Left renal pelvis (tissue), 4 donors: ENCODE measurements at places on chromosomes 7 and 10. TPM values are rescaled to one million over a fixed set of nuclear protein-coding genes. Genes with fewer than 3 reads are reported as not detected.

- no peak for DNase-seq
These were observed 20.3 kb upstream of the HGF start for GRCh38 chr7:81790120-81790500.

Gene TCF7L2
- 52.3 TPM for polyA plus RNA-seq

DNA sequence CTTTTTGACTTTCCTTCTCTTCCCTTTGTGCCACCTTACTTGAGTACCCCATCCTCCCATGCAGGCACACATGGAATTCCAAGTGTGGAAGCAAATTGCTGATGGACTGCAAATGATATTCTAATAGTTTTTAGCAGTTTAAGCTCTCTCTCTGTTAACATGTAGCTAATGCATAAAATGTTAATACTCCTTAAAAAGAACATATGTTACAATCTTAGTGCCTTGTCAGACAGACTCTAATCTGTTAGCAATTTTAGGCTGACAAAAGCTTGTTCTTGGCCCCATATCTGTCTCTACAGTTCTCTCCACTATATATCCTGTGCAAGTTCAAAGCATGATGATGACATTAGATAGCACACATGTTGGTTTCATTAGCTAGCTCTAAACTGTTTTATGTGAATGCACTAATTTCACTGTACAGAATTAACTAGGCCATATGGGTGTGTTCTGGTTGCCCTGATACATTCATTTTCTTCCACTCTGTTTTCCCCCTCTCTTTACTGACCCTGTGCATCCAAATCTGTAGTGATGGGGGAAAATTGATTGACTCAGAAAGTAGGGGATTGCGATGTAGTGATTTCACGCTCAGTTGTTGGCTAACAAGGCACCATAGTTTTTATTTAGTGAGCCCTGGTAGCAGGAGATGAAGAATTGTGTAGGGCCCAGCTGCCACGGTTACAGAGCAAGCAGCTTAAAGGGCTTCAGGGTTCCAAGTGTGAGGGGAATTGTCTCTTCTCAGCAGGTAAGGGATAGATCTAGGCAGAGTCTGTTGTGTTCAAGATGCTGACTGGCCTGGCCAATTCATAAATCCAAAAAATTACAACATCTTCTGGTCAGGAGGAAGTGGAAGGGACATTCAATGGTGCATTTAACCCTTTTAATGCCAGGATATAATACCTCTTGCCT lies 114.6 kb upstream of the FZD1 start:
- DNase-seq: no peak

DNA sequence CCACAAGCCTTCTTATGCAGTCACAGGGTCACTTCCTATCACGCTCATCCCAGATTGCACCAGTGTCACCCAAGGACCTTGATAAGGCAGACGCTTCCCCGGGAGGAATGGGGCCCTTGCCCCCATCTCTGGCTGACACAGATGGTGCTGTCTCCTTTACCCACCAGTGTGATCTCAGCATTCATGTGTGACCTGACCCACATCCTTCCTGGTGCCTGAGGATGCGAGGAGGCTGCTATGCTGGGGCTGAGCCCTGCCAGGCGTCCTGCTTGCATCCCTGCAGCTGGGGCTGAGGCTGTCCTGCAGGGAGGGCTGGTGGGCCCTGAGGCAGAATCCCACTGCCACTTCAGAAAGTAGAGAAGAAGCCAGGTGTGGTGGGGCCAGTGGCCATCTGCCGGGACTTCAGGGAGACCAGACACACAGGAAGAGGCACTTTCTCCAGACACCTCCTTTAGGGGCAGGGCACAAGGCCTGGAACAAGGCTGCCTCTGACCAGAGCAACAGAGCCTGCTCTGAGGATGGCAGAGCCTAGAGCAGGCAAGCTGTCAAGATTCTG lies 35.3 kb downstream of the RASGEF1A start:
- DNase-seq: no peak

GRCh38 chr7:102305414-102306268 lies 19.0 kb downstream of the SH2B2 start:
- DNase-seq: no peak

DNA sequence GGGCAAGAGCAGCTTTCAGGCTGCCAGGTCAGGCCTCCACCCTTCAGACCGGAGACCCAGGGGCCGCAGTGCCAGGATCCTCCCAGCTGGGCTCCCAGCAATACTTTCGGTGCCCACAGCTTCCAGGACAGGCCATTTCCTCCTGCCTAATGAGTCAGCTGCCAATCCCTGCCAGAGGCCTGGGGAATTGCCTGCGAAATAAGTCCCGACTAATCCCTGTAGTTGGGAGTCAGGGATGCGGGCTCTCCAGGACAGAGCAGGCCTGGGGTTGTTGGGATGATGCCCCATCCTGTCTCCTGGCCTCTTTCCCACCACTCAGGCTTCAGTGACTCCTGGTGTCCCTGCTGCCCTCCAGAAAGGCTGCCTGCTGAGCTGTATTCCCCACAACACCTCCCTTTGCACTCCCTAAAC lies 143.5 kb upstream of the UNC5B start:
- DNase-seq: no peak
